ENCODE measurements at places on chromosomes 16 and 17.

- no peak for DNase-seq
Observed at GRCh38 chr17:59753522-59754467, 46.3 kb downstream of the VMP1 start.

GRCh38 chr17:15085890-15086677 is 179.0 kb downstream of the PMP22 start:
- DNase-seq = no peak

- no peak for DNase-seq
Observed at GRCh38 chr17:76476736-76477135, 9.3 kb downstream of the AANAT start.

DNA sequence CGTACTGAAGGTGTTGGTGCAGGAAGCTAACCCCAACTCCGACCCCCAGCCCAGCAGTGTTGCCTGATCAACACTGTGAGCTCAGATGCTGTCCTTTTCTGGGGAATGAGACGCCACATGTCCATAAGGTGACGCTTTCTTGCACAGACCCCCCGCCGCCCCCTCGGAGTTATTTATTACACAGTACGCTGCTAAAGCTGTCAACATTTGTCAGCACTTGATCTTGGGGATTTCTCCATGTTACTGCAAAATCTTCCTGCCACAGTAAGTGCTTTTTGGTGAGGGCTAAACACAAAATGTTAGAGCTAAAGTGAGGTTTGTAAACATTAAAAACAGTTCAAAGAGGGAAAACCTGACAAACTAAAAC is 15.9 kb downstream of the CMTM3 start:
- no peak for DNase-seq

- no peak for DNase-seq
Observed at GRCh38 chr16:1631931-1632637, 19.9 kb downstream of the CRAMP1 start.

GRCh38 chr16:86424985-86425384 is 85.3 kb upstream of the FOXF1 start:
- no peak for DNase-seq

GRCh38 chr17:73278049-73278464 is 16.4 kb upstream of the CPSF4L start:
- no peak for DNase-seq

DNA sequence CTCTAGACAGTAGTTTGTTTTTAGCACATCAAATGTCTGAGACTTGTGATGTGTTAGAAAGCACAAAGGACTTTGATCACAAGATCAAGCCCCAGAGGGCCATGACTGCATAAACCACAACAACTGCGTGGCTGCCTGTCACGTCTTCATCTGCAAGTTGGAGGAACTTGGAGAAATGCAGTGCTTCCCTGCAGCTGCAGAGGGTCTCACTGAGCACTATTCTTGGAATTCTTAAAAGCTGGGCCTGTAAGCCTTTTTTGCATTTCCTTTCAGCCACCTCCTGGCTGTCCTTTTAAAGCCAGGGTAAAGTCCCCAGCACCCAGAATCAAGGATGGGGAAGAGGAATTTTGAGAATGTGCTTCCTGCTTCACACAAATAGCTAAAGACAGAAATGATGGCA is 431.3 kb downstream of the MAF start:
- DNase-seq = no peak

DNA sequence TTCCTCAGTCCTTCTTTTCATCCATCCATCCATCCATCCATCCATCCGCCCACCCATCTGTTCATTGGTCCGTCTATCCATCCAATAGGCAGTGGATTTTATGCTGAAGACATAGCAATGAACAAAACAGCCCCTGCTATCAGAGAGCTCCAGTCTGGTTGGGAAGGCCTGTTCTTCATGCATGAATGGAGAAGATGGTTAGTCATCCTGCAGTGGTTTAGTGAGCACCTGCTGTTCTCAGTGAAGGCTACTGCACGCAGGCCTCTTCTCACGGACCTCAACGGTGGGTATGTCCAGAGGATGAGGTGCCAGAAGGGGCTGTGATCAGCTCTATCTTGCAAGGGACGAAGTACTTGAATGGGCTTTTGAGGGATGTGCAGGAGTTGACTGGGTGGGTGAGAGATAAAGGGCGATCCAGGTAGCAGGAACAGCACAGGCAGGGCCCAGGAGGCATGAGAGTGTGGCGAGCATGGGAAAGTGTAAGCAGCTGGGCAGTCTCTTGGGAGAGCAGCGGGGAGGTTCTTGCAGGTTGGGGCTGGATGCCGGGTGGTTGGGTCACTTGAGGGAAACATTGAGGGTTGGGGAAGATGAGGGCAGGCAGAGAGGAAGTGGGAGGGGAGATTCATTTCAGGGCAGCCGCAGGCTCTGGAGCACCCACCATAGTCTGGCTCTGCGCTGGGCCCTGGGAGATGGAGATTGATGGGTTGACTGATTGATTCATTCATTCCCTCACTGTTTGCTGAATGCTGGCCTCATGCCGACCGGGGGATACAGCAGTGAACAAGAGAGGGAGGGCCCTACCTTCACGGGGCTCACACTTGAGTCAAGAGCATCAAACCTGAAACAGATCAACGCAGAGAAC is 115.0 kb upstream of the CIBAR2 start:
- DNase-seq = no peak

- no peak for DNase-seq
Observed at GRCh38 chr17:17564896-17565295, 26.6 kb downstream of the PEMT start.

GRCh38 chr17:39791111-39791992 is 53.6 kb downstream of the GRB7 start:
- DNase-seq = no peak

DNA sequence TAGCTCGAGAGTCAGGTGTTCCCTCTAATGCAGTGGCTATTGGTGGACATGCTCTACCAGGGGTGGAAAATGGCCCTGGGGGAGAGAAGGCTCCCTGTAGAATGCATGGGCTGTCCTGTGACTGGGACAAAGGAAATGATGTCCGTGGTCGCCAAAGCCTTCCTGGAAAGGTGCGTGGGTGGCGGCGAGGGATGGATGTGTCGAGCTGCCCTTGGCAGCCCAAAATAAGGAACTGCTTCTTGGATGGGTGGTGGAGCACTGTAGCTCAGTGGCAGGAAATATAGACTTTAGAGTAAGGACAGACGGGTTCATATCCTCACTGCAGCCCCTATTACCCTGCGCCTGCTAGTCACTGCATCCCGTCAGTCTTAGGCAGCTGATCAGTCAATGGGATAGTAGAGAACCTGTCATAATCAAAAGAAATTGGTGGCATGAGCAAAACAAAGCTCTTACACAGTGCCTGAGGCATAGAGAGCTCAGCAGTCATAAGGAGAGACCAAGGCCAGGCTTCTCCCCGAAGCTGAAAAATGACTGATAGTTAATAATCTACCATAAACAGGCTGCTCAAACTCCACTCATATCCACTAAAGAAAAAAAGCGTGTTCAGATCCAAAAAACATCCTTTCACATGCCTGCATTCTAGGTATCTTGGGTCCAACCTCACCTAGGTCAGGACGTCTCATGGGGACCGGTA is 123.5 kb upstream of the PLCG2 start:
- DNase-seq = no peak

- no peak for DNase-seq
Observed at GRCh38 chr16:89455178-89455577, 35.2 kb downstream of the ANKRD11 start.

GRCh38 chr16:1044460-1045309 is 27.9 kb upstream of the SSTR5 start:
- no peak for DNase-seq

GRCh38 chr17:35947156-35947585 is 3.7 kb upstream of the LYZL6 start:
- DNase-seq = no peak

DNA sequence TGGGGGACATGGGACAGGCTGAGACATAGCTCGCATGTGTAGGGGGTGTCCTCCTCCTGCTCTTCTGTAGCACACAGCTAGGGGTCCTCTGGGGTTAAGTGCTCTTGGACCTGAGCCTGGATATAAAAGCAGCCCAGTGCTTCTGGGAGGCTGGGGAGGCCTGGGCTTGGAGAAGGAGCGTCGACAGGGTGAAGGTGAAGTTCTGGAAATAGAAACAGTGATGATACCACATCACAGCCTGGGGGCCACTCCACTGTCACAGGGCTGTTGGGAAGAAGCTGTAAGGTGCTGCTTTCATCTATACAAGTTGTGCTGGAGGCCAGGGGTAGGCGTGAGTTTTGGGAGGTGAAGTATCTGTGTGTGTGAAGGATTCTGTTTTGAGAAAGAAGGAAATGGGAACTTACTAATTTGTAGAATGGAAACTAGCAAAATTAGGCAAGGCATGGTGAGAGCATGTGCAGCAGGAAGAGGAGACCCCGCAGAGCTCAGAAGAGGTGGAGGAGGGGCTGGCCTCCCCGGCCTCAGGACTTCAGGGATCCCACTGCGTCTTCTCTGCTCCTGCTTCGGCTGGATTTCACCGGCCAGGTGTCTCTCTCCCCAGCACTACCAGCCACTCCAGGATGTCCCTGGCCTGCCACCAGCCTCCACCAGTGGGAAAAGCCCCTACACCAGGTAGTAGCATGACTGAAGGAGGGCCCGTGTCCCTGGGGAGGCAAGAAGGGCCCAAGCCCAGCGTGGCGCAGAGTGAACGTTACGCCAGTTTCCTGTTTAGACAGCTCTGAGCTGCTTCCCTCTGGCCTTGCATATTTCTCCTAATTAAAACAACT is 19.4 kb downstream of the PLCG2 start:
- no peak for DNase-seq

DNA sequence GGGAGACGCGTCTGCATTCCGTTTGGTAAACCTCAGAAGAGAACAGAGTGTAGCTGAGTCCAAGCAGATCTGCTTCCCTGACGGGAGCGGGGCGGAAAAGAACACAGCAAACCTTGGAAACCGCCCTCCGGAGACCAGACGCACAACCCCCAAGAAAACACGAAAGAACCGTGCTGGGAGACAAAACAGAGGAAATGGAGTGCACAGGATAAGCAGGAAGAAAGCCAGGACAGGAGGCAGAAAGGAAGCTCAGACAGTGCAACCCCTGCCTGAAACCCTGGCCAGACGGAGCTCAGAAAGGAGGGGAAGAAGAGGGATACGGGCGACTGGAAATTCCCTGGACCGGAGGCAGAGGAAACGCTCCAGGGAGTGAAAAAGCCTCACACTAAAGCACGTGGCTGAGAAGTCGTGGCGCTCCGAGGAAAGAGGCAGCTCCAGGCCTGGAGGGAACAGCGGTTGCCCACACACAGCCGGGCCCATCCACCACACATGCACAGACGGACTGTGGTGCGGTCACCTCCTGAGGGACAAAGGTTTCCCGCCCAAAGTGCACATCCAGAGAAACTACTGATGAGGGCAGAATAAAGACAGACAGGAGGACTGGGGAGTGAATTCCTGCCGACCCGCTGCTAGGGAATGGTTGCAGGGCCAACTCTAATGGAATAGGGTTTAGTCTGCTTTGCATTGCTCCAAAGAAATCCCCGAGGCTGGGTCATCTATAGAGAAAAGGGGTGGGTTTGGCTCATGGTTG is 10.2 kb downstream of the DPEP1 start:
- DNase-seq = no peak
